SK-N-DZ (cell line): ENCODE measurements at places on chromosomes 12 and 14.

DNA sequence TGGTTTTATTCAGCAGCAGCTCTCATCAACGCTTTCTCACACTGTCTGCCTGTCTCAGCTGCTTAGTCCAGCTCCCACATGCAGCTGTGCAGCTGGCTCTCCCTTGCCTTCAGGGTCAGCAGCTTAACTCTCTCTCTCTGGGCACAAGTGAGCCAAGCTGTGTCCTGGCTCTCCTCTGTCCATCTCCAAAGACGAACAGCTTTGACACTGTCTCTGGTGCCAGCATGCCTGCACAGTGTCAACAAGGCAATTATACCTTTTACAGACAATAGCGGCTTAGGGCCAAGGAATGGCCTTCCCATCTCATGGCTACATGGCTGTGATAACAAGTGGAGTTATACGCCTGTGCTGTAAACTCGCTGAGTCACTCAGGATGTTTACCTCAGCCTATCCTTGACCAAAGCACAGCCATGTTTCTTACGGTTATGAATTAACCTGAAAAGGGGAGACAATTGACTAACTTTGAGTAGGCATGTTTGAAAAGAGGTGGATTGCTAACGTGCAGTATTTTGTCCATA is 38.4 kb upstream of the MANSC4 start:
- DNase-seq = peak; percentile 67

DNA sequence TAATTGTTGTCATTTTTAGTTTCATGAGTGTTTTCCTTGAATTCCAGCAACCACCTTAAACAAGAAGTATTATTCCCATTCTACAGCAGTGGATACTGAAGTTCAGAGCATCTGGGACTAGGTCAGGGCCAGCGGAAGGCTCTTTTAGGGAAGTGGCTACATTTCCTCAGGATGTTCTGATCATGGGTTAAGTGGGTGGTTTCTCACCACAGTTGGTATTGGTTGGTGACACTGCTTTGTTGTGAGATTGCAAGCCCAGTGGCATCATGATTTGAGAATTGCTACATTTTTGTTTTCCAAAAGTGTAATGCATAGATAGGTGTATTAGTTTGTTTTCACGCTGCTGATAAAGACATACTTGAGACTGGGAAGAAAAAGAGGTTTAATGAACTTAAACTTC is 47.1 kb downstream of the SYNE2 start:
- no peak for DNase-seq

- no peak for DNase-seq
These were observed 119.5 kb downstream of the PAH start for GRCh38 chr12:102797528-102797927.

GRCh38 chr14:28576523-28576922 is 190.1 kb upstream of the FOXG1 start:
- no peak for DNase-seq

GRCh38 chr14:100584056-100585031 is 2.9 kb downstream of the BEGAIN start:
- DNase-seq = no peak

DNA sequence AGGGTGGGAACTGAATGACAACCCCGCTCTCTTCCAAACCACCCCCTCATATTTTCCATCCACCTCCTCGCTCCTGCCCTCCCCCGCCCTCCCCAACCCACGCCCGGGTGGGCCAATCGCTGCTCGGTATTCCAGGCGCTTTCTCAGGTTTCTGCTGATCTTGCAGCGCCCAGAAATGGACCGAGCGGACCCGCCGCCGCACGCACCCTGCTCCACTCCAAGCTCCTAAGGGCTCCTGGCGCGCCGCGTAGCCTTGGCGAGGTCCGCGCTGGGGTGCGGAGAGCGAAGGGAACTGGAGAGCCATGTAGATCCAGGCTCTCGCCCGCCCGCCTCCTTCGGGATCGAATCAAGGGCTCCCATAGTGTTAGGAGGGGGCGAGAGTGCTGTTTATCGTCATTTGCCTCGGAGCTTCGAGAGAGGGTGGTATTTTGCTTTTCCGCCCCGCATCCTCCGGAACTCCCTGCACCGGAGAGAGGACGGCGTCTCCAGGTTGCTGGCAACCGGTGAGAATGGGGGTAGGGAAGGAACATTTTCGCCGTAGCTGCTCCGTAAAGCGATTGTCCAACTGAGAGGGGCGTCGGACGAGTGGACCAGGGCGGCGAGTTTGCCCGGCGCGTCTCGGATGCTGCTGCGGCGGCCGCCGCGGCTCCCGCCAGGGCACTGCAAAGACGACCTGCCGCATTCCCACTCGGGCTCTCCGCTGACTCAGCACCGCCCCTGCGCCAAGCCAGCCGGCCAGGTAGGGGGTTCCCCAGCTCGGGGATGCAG is at the start of gene KCNA1:
Gene KCNA1, plus strand, starts transcription at position 172 of the 768 bp plus-strand sequence. CDS start 1,474 bp downstream, outside the sequence.
- no peak for DNase-seq

GRCh38 chr12:124774054-124774461 is 89.6 kb downstream of the SCARB1 start:
- peak; percentile 56 for DNase-seq

GRCh38 chr14:55298500-55298822 is 27.2 kb downstream of the FBXO34 start:
- DNase-seq = no peak

- no peak for DNase-seq
These were observed 21.9 kb downstream of the YBX3 start for GRCh38 chr12:10701131-10701681.
